ENCODE measurements at places on chromosomes 4 and X. TPM values are rescaled to one million over a fixed set of nuclear protein-coding genes. Genes with fewer than 3 reads are reported as not detected.

- peak; percentile 44 for DNase-seq
These were observed 227.0 kb downstream of the NR3C2 start for GRCh38 chr4:148215202-148215601.

- no peak for DNase-seq
These were observed 132.0 kb upstream of the TET2 start for GRCh38 chr4:105014635-105015034.

DNA sequence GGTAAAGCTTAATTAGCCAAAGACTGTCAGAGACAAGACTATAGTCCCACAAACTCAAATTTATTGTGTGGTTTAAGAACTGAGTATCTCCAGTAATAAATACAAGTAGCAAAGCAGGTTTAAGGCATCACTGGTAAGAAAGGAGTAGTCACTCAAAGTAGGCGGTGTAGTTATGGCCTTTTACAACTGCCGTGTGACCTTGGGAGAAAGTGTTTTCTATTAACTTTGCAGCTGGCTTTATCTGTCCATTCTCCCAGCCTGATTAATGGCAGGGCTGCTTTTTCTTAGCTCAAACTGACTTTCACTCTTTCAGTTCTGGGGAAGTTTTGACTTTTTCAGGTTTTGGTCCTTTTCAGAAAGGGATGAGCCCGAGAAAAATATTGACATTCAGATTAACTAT lies 7.4 kb upstream of the PAK3 start:
- no peak for DNase-seq

GRCh38 chr4:30856795-30857564 lies 136.8 kb downstream of the PCDH7 start:
- DNase-seq, result no peak

- no peak for DNase-seq
These were observed 620.0 kb downstream of the BCOR start for GRCh38 chrX:39477762-39478120.

DNA sequence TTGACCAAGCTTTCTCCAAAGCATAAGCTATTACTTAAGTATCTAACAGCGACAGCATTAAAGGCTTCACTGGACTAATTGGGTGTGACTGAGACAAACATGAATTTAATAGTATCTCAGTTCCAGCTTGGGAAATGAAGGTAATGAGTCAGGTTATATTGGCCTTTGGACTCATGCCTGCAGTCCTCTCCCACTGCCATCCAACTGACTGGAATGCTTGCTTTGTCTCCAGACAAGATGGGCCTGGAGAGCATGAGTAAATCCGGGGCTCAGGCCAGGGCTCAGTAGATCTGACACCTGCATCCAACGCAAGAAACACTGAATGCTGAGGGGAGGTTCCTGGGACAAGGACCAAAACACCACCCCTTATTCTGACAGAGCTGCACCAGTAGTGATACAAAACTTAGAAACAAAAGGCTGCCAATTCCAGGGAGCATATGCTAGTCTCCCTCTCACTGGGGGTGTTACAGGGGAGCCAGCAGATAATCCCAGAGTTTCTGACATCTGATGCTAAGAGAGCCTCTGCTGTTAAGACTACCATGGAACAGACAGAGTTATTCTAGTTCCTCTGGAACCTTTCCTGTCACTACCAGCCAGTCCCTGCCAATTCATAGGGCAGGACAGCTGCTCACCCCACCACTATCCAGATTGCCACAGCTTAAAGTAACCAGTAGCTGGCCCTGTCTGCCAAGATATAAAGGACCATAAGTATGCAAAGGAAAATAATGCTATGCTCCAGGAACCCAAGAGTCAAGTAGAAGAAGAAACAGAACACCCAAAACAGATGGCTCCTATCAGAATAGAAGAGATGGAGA lies 293.8 kb downstream of the IQCM start:
- peak; percentile 11 for DNase-seq

DNA sequence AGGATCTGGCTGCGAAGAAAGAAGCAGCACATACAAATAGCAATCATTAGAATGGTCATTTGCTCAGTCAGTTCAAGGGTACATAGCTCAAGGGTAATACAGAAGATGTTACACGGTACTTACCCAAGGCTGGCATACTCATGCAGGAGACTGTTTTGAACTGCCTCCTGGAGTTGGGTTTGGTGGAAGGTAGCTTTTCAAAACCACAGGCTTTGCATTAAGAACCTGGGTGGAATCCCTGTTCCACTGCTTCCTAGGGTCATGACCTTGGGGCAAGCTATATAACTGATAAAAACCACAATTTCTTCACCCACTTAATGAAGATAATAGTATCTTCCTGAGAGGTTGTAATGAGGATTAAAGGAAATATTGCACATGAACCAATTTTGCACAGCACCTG lies 36.5 kb downstream of the TBC1D9 start:
- no peak for DNase-seq

DNA sequence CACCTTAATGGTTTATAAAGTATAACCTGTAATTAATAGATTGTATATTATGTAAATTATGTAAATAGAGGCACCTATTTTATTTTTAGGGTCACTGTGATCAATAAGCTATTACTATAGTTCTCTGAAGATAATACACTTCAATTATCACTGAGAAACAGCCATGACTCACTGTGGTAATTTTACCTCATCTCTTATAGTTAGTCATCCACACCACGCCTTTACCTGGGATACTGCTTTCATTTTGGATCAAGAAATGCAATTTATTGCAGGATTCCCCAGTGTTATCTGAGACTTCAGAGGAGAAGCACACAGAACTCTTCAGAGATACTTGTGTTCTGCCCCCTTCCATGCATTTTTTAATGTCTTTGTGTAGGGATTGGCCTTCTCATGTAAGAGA lies 348.1 kb upstream of the ATOH1 start:
- DNase-seq, result no peak

DNA sequence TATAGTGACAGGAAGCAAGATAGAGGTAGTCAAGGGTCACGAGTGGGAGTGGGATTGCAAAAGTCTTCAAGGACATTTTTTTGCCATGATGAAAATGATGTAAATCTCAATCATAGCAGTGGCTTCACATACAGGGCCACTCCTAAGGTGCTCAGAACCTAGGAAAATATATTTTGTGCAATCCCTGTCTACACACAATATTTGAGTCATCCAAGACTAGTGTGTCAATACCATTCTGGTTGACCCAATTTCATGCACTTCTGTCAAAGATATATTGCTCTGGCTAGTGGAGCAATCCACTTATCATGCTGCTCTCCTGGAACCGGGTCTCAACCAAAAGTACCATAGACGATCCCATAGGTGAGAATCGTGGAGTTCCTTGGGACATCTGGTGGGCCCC lies 24.2 kb upstream of the XPNPEP2 start:
- DNase-seq, result no peak

Gene NFXL1
- total RNA-seq, result 4.3 TPM

Gene NCAPG
- total RNA-seq, result 25.3 TPM

Gene TRIML2
- total RNA-seq, result not detected

Gene ETNPPL
- not detected for total RNA-seq

Gene ANOS1
- total RNA-seq, result 7.2 TPM
